ENCODE measurements at places on chromosomes 2 and 18.

DNA sequence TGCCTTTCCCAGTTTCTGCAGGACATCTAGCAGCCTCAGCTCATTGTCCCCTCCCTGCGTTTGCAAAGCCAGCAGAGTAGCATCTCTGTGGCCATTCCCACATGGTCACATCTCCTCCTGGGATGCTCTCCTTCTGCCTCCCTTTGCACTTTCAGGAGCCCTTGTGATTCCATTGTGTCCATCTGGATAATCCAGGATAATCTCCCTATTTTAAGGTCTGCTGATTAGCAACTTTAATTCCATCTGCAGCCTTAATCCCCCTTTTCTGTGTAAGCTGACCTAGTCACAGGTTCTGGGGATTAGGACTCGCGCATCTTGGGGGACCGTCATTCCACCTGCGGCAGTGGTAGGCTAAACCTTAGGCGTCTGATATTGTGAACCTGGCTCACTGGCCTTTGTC is 70.7 kb downstream of the NEDD4L start:
- DNase-seq, result no peak

DNA sequence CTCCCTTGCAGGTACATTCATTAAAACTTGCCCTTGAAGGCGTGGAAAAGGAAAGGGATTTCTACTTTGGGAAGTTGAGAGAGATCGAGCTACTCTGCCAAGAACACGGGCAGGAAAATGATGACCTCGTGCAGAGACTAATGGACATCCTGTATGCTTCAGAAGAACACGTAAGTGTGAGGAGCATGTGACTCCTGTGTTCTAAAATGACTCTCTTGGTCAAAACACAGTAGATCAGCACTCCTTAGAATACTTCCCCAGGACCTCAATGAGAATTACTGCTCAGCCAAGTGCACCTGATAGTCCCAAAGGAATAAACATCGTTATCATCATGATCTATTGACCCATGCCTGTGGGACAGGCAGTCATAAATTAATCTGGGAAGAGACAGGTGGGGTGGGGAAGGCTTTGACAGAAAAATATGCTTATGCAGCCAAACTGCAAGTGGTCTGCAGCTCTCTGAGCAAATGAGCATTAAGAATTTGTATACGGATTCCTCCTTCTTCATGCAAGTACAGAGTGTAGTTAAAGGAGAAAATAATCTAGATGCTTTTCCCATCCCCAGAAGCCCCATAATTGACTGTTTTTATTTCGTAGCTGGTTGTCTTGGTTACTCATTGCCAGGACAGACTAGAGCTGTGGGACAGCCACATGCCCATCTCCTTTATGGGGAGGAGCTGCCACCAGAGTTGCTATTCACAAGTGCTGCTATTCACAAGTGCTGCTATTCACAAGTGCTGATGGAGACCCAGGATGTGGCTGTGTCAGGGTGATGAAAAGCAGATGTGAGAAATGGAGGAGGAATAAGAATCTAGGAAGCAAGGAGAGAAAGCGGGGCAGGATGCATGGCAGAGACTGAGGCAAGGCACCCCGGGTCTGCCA is 91.0 kb downstream of the MAPRE2 start:
- no peak for DNase-seq

DNA sequence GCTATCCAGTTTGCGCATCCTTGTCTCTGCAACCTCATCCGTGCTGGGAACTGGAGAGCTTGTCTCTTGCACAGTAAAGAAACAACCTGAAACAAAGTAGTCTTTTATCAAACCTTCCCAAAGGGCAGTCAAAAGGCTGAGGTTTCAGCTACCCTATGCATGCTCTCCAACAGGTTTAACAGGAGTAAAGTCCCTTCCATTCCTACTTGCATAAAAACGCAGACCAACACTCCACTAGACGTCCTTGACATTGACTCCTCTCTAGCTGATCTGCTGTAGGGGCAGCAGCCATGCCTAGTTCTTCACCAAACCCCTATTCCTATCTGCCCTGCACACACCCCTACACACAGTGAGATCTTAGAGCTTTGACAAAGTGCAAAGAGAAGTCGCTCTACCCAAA is 41.5 kb downstream of the L3MBTL4 start:
- no peak for DNase-seq

GRCh38 chr2:3209258-3209657 is 168.4 kb downstream of the EIPR1 start:
- no peak for DNase-seq

GRCh38 chr2:78775291-78775690 is 250.2 kb upstream of the REG3G start:
- no peak for DNase-seq

DNA sequence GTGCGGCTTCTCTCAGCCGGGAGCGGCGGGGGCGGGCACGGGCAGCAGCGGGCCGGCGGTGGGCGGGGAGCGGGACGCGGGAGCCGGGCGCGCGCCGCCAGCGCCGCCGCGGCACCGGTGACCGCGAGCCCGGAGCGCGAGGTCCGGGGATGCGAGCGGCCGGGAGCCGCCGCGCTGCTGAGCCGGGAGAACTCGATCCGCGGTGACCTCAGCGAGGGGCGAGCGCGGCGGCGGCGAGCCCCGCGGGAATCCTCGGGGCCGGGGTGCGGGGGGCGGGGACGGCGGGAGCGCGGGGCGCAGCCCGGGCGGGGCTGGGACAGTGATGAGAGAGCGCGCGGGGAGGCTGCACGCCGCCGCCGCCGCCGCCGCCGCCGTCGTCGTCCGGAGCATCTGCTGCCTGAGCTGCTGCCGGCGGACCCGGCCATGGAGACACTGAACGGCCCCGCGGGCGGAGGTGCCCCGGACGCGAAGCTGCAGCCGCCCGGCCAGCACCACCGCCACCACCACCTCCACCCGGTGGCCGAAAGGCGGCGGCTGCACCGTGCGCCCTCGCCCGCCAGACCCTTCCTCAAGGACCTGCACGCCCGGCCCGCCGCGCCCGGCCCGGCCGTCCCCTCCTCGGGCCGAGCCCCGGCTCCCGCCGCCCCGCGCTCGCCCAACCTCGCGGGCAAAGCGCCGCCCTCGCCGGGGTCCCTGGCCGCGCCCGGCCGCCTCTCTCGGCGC is at the start of gene MTCL1:
Gene MTCL1 (plus strand): TSS at position 319 of the 723 bp plus-strand sequence. CDS start 105 bp downstream, at position 424.
- DNase-seq, result no peak

DNA sequence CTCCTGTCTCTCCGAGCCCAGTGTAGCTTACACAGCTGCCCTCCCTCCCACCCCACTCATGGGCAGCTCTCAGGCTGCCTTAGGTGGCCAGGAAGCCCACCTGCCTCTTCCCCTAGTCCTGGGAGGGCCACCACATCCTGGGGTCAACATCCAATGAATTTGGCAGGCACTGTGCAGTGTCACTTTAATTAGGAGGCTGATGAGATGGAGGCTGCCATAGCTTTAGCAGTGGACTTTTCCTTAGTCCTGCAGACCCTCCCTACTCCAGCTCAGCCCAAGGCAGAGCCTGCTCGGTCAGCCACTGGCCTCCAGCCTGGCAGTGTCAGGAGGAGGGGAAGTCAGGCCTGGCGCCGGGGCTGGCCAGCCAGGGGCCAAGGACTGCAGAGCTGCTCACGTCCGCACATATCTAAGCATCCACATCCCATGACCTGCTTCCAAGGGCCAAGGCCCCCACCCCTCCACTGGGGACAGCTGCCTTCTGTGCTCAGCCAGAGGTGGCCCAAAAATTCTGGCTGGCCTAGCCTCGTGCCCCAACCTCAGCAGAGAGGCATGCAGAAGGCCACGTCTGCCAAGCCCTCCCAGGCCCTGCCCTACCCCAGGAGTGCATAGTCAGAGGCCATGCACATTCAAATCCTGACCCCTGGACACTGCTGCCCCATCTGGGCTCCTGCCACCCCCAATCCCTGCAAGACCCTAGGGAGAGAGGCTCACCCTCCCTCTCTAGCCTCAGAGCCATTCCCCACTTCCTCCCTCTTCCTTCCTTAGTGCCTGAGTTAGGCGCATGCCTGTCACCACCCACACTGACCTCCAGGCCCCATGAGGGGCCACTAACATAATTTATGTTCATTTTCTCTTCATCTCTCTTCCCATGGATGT is 33.1 kb downstream of the ADRA2B start:
- no peak for DNase-seq

DNA sequence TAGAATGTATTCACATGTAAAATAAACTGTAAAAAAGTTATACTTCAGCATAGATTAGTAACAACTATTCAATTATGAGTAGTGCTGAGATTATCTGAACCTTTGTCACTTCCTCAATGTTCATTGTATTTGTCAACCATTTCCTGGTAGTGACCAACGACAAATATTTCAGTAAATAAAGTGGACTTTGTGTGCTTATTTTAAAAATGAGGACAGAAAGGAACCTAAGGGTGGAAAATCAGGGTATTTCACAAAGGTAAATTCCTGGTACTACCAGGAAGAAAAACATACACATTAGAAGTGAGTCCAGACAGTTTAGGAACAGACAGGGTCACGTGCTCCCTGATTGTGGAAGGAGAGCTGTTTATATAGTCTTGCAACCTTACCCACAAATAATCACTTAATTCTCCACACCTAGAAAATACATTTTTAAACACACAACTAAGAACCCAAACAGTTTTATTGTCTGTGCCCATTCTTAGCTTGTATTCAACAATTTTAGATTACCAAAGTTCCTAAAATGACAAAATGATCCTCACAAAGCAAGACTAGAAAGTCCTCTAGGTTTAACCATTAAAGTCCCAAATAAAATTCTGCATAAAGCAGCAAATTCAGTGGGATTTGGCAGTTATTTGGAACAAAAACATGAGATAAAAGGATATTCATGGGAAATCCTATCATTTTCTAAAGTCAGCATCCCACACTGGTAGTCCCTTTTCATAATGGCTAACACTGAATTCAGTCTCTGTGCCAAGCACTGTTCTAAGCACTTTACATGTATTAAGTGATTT is 28.2 kb downstream of the PELI1 start:
- no peak for DNase-seq

- no peak for DNase-seq
Observed at GRCh38 chr2:198072655-198073054, 268.3 kb downstream of the PLCL1 start.

DNA sequence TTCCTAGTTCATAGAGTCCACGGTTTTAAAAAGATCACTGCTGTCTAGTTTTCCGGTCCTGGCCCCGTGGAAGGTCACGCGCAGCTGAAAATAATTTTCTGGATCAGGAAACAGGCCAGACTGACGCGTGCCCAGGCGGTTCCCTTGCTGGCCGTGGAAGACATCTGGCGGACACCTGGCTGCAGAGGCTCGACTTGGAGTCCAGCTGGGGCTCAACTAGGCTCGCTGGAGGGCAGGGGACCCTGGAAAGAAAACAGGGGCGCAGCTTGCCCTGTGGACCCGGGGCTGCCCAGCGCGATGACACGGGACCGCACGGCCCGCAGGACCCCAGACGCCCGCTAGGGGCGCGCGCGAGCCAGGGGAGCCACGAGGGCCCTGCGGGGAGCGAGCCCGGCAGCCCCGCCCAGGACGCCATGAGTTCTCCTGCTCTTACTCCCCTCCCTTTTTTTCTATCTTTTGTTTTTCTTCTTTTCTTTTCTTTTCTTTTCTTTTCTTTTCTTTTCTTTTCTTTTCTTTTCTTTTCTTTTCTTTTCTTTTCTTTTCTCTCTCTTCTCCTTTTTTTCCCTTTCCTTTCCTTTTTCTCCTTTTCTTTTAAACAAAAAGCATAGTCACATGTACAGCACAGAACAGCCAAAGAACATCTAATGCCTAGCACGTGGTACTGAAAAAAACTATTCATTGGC is 43.2 kb upstream of the UBE2F start:
- peak; percentile 6 for DNase-seq

- no peak for DNase-seq
Observed at GRCh38 chr18:68262690-68263294, 452.1 kb downstream of the TMX3 start.

All from GF-D8 (cell line).